Activated CD8-positive, alpha-beta memory T cell treated with anti-CD3 and anti-CD28 coated beads, Interleukin-2, amount 10 ng/mL, durations not matched to agents 7 days and 5 days (primary cell): ENCODE measurements at places on chromosomes 3 and 15. TPM values are rescaled to one million over a fixed set of nuclear protein-coding genes. Genes with fewer than 3 reads are reported as not detected.

Gene CFAP92
- not detected for total RNA-seq

GRCh38 chr3:180934638-180935037 lies 22.2 kb downstream of the FXR1 start:
- no peak for DNase-seq

Gene SMAD6
- total RNA-seq: 0.14 TPM

GRCh38 chr15:67741308-67741707 lies 84.0 kb upstream of the SKOR1 start:
- DNase-seq: peak; percentile 42

DNA sequence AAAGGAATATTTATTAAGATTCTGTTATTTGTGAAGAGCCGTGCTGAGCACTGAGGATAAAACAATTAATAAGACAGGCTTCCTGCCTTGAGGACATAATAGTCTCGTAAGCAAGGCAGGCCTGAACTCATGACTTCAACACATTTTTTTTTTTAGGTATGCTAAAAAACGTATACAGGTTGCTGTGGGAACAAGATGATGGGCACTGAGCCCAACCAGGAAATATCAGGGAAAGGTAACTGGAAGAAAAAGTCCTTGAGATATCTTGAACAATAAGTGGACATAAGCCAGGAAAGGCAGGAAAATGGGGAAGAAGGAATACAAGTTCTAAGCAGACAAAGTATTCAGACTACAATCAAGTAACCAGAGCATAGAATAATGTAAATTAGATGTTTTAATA lies 26.1 kb downstream of the CERS3 start:
- DNase-seq: no peak

- no peak for DNase-seq
Observed at GRCh38 chr3:193859195-193859594, 266.2 kb downstream of the OPA1 start.

Gene CSTA
- not detected for total RNA-seq

Gene GRAMD2A
- not detected for total RNA-seq

DNA sequence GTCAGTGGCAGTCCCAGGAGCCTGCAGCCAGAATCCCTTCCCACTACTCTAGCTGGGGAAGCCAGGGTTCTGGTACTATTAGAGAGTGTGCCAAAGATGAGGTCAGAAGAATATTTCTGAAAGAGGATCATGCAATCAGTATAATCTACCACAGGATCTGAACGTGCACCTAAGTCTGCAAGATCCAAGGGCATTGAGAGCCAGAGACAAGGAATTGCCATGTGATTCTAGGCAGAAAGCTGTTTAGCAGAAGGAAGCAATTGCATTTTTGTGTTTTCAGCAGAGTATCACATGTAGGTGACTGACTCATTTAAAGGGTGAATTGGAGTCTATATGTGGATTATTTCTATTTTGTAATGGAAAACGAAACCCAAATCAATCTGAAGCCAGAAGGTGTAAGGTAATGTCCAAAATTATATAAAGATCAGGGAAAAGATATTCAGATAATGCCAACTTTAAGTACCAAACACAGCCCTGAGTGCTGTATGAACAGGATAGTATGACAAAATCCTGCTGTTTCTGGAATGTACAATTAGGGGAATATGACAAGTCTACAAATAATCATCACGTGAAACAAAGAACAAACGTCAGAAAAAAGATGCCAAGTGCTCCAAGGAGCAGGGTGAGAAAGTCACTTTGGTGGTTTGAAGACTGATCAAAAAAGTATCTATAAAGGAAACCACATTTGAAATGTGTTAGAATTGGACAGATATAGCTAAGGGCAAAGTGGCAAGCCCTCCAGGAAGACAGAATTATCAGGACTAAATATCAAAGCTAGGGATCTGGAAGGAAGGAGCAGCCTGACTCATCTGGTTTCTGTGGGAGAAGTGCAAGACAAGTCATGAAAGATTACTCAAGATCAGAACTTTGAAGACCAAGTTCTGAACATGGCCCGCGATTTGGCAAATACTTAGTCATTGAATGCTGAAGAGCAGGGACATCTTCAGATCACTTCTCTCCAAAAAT lies 1036.6 kb downstream of the NTRK3 start:
- no peak for DNase-seq

GRCh38 chr15:48775546-48775945 lies 35.3 kb downstream of the CEP152 start:
- DNase-seq: no peak

- no peak for DNase-seq
Observed at GRCh38 chr3:79516795-79517194, 251.0 kb downstream of the ROBO1 start.

Gene LRRC31
- not detected for total RNA-seq

GRCh38 chr3:56664823-56665222 lies 18.2 kb downstream of the TASOR start:
- no peak for DNase-seq

Gene CDCP1
- 7.0 TPM for total RNA-seq

Gene SOX2
- total RNA-seq: not detected
